Fibroblast of skin of right quadriceps (primary cell): ENCODE measurements at places on chromosomes 6 and 20.

- DNase-seq = no peak
These were observed 19.8 kb downstream of the NFYA start for GRCh38 chr6:41092421-41093140.

DNA sequence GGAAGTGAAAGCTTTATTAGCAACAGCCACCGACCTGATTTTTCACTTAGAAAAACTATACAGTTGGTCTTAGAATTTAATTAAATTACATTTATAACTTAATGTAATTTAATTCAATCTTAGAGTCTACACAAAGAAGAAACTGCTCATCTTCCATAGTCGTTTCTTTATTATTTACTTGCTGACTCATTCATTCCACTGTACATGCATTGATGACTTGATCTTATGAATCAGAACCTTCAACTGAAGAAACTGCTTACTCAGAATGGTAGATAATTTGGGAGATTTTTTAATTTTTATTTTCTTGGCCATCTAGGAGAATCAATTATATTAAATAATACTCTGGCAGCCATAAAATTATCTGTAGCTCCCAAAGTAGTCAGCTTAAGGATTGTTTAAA, 1021.6 kb upstream of the FLRT3 start:
- DNase-seq = peak; percentile 62

DNA sequence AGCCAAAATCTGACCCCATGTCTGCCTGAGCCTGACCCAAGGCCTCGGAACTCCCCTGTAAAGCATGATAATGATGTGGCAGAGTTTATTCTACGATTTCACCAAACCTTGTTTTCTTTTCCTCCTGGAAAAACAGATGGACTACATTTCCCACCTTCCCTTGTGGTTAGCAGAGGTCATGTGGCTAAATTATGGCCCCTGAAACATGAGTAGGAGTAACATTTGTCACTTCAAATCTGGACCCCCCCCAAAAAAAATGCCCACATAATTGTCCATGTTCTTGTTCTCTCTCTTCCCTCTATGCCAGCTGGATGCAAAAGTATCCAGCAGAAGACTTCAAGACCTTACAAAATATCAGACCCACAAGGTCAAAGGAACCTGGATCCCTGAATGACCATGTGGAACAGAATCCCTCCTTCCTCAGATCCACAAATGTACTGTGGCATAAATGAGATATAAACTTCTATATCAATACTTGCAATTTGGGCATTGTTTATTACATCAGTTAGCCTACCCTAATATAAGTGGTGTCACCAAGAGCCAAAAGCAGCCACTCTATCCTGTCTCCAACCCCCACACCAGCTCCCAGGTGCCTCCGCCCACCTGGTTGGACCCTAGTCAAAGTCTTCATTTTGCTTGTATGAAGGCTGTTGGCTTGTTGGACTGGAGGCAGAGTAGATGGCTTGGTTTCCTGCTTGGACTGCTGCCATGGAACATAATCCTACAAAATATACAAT, 1.4 kb downstream of the C20orf96 start:
- no peak for DNase-seq

DNA sequence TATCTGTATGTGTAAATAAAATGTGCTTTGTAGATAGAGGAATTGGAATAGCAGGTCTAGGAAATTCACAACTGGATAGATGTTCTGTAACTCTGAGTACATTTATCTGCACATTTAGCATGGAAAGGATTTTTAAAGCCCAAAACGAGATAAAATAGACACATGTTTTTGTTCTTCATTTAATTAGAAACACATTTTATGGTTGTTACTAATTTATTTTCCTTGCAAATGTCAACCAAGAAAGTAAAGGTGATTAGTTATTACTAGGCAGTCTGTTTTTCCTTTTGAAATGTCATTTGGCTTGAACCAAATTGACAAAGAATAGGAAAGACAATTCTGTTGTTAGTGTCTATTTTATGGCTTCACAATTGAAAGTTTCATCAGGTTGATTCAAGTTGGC, 769 bp downstream of the PRL start:
- DNase-seq = no peak

GRCh38 chr6:44396968-44397367, 9.5 kb downstream of the CDC5L start:
- no peak for DNase-seq

GRCh38 chr20:14860410-14860814, 523.0 kb upstream of the FLRT3 start:
- no peak for DNase-seq

DNA sequence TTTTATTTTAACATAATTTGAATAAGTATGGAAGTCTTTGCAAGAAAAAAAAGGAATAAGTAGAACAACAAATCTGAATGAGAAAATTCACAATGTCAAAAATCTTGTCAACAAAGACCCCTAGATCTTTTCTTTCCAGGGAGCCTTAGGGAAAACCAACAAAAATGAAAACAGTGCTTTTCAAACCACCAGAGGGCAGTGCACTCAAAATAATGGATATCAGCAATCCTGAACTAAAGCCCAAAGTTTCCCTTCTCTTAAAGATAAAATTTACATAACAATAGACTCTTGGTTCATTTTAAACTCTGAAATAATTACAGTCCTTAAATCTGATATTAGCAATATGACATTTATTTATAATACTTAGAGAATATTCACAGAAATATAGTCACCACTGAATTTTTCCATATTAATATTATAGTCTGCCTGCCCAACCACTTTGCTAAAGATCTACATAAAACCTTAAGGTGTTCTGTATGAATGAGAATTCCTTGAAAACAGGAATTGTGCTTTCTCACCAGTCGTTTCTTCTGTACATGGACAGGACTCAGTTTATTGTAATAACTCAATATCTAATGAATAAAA, 105.3 kb upstream of the BMP5 start:
- peak; percentile 46 for DNase-seq

DNA sequence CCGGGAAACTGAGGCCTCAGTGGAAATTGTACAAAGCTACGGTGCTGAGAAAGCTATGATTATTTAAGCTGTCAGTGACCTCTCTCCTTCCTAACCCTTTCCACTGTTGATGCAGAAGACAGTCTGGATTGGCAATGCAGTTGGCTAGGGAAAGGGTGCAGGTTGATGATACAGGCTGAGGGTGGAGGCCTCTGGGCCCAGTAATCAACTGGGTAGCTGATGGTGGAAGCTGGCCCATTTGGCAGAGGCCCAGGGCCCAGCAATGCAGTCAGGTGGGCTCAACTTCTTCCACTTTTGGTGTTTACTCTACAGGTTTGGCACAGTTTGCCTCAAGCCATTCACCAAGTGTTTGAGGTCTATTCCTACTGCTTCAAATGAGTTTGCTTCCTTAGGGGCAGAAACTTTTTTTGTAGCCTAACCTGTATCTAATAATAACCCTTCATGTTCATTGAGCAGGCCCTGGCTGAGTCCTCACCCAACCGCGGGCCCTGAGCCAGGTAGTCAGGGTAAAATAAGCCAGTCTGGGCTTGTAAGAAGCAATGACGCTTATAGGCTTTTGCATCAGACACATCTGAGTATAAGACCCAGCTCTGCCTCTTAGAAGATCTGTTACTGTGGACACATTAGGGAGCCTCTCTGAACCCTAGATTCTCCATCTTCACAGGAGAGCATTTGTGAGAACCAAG, 12.1 kb downstream of the BCL2L1 start:
- DNase-seq = no peak

- DNase-seq = no peak
These were observed 5.9 kb downstream of the TP53TG5 start for GRCh38 chr20:45372241-45372640.

DNA sequence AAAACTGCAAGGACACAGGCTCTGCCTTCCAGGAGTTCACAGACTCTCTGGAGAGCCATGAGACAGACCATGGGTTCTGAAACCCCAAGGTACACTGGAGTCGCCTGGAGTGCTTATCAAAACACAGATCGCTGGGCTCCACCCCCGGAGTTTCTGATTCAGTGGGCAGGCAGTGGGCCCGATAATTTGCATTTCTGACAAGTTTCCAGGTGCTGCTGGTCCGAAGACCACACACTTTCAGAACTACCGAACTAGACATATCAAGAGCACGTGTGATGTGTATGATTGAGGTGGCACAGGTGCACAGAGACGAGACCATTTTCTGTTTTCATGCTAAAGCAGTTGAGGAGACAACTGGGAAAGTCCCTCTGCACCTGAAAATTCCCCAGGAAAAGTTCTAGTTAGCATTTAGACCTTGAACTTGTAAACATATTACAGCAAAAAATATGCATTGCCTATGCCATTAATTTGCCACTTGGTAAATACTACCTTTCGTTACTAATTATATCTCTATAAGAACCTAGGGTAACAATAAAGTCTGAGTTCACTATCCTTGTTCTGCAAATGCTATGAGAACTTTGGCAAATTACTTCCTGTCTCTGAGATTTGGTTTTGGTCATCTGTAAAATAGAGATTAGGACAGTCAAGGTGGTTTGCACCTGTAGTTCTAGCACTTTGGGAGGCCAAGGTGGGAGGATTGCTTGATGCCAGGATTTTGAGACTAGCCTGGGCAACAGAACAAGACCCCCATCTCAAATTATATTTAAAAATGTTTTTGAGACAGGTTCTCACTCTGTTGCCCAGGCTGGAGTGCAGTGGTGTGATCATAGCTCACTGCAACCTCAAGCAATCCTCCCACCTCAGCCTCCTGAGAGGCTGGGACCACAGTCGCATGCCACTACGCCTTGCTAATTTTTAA, 14.3 kb upstream of the PIM1 start:
- DNase-seq = no peak

GRCh38 chr6:167824591-167825331, 1.9 kb upstream of the AFDN start:
- DNase-seq = peak; percentile 70

- DNase-seq = no peak
These were observed 52.8 kb upstream of the CDYL start for GRCh38 chr6:4723383-4723782.

- DNase-seq = no peak
These were observed 592.3 kb downstream of the EPHA7 start for GRCh38 chr6:92827104-92827503.

DNA sequence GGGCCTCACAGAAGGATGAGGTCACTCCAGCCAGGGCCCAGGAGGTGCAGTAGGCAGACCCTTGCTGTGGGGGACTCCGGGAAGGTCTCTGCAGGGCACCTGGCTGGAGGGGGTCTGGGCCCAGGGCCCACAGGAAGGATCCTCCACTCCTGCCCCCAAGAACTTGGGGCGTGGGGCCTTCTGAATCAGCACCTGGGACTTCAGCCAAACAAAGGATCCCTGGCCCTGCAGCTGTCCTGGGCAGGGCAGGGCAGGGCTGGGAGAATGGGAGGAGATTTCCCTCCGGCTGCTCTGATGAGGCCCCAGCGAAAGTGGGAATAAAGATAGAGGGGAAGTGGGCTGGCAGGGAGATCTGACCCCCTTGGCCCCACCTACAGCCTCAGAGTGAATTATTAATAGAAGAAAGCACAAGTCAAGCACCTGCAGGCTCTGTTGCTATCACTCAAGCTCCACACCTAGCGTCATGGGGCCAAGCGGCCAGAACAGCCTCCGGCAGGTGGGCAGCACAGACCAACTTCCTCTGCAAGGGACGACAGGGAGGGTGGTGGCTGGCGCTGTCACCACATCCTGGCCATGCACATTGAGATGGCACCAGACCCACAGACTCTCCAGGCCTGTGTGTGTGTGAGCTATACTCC, 61.6 kb upstream of the MRPS10 start:
- DNase-seq = peak; percentile 17

DNA sequence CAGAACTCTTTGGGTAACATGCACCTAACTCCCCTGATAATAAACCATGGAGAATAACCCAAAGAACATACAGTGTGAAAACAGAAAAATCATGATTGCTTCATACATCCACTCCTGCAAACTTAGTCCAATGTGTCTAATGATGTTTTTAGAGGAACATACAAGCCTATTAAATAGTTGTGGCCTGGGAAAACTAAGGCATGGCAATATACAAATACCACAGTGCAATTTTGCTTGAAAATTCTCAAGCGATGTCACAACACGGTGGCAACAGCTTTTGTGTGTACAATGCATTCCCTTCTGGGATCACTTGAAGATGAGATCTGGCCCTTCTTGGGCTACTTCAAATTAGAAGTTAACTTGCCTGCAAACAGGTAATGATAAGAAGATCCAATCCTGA, 16.7 kb downstream of the MAP3K5 start:
- DNase-seq = peak; percentile 63

DNA sequence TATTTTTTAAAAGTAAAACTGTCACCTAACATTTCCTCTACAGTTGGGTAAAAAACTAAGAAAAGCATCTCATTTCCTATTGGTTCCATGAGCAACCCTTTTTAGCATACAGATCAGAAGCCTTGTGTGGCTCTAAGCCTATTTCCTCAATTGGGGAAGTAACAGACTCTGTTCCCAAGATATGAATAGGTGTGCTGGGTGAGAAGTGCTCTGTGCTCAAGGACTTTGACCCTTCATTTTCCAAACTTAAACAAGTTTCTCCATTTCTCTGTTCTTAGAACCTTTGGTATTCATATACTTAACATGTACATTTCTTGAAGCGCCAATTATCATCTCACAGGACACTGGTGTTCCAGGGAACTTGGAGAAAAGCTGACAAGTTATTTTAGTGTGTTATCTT, 24.1 kb downstream of the CARMIL1 start:
- no peak for DNase-seq

- peak; percentile 90 for DNase-seq
These were observed 10.6 kb downstream of the NRN1 start for GRCh38 chr6:5995949-5996713.

DNA sequence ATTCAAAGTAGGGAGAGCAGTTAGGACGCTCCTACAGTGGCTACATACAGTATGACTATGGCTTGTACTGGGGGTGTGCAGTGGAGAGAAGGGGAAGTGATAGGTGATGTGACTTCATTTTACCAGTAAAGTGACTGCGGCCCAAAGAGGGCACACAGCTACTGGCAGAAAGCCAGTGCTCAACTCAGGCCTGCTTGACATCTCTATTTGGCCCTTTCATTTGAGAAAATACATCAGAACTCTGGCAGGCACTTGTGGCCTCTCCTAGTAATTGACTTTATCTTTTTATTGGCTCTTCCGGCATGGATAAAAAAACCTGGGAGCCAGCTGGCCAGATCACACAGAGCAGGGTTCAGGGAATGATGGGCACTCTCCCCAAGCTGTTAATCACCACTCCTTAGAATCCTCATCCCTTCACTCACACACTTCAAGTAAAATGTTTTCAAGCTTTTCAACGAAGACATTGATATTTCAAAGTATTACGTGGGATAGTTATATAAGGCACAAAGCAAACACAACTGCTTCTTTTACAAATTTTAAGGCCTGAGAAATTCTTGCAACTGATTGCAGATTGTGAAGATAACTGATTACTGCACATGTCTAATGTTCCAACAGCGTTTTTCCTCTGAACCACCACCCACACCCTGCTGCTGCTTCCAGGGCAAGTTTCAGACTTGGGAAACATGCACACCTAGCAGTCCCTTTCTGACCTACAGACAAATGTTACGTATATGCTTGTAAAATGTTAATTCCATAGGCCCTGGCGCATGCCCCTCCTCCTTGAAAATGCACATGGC, 73.5 kb downstream of the TNFRSF21 start:
- DNase-seq = no peak
